ENCODE measurements at places on chromosomes 6 and 20.

- DNase-seq = no peak
Measured at GRCh38 chr6:135228486-135228885, 47.4 kb downstream of the MYB start.

GRCh38 chr6:90204327-90205056 lies 92.2 kb downstream of the BACH2 start:
- no peak for DNase-seq

GRCh38 chr20:38108438-38108985 lies 56.6 kb downstream of the TGM2 start:
- no peak for DNase-seq

DNA sequence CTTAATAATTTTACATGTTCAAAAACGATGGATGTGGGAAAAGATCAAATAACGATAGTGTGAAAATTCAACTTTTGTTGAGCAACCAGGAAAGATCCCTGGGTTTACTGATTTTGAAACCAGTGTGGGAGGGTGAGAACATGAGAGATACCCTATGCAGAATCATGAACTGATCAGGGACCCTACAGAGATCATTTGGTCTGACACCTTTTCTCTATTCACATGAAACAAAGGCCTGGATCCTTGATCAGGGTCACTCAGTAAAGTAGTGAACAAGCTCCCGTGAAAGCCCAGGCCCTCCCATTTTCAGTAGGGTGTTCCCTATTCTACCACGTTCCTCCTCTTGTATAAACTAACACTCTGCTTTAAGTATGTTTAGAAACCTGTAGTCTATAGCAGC lies 60.5 kb upstream of the DUSP22 start:
- DNase-seq = no peak

DNA sequence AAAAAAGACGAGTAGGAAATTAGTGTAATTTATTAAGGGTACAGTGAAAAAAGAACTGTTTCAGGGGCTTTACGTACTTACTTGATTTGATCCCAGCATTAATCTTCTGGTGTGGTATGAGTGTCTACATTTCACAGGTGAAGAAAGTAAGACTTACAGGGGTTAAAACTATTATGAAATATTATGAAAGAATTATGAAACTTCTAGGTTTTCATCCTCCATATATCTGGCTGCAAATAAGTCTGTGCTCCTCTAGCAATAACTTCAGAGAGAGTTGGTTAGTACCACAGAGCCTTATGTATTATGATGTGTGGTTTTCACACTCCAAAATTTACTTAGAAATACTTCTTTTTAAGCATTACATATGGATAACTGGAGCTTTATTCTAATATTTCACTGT lies 41.9 kb downstream of the ZFAND3 start:
- DNase-seq = no peak

- DNase-seq = no peak
Measured at GRCh38 chr6:35058865-35059522, 82.1 kb downstream of the TCP11 start.

GRCh38 chr6:107361753-107362604 lies 97.4 kb downstream of the PDSS2 start:
- DNase-seq = no peak

DNA sequence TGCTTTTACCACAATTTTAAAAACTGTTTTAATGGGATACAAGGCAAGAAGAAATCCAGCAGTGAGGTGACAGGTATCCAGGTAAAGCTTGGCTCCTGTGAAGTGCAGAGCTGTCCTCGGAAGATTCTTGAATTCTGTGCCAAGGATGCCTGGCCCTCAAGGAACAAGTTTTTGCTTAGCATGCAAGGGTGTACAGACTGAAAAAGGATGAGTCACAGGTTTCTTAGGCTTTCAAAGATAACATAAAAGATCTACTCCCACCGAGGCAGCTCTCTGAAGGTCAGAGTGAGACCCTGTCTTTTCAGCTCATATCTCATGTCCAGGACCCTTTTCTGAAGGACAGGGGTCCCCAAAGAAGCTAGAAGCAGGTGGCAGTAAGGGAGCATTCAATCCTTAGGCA lies 83.3 kb downstream of the CHD6 start:
- no peak for DNase-seq

DNA sequence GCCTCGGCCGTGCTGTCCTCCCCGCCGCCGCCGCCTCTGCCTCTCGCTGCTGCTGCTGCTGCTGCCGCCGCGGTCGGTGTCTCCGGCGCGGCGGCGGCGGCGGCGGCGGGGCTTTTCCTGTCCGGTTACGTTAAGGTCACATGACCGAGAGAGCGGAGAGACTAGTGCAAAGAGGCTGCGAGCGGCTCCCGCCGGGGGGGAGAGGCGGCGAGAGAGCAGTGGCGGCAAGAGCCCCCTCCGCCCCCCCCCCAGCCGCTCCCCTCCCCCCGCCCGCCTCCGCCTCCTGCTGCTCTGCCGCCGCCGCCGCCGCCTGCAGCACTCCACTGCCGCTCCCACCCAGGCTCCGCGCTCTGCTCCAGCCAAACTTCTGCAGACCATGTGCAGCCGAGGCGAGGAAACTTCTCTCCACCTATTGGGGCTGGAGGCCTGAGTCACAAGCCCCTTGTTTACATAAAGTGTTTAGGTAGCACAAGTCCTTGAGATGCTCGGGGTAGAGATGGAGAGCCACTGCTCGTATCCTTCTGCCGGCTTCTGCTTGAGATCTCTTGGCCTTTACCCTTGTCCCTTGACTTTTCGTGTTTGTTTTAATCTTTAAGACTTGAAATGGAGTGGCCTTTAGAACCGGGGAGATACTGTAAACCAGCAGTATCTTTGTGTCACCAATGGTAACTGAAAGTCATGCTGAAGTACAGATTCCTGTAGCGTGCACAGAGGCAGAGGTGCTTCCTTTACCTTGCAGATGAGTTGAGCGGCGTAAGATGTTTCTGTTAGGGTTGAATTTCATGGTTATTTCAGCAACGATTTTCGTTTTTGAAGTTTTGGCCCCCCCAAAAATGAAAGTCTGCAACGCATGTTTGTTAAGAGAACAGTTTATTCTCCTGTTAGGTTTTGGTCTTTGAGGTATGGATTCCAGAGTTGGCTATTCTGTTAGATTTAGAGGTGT lies at the start of gene ZBTB2:
TSS of gene ZBTB2 (minus strand) at position 89 of the 943 bp plus-strand sequence. CDS start 17,922 bp downstream, outside the sequence.
- DNase-seq = peak; percentile 84

- no peak for DNase-seq
Measured at GRCh38 chr6:25017932-25018567, 82.3 kb upstream of the RIPOR2 start.

GRCh38 chr6:30775104-30775503 lies 30.8 kb upstream of the IER3 start:
- no peak for DNase-seq

GRCh38 chr6:56329271-56330050 lies 82.1 kb upstream of the COL21A1 start:
- no peak for DNase-seq

GRCh38 chr6:35497571-35498421 lies 917 bp upstream of the TEAD3 start:
- peak; percentile 84 for DNase-seq

DNA sequence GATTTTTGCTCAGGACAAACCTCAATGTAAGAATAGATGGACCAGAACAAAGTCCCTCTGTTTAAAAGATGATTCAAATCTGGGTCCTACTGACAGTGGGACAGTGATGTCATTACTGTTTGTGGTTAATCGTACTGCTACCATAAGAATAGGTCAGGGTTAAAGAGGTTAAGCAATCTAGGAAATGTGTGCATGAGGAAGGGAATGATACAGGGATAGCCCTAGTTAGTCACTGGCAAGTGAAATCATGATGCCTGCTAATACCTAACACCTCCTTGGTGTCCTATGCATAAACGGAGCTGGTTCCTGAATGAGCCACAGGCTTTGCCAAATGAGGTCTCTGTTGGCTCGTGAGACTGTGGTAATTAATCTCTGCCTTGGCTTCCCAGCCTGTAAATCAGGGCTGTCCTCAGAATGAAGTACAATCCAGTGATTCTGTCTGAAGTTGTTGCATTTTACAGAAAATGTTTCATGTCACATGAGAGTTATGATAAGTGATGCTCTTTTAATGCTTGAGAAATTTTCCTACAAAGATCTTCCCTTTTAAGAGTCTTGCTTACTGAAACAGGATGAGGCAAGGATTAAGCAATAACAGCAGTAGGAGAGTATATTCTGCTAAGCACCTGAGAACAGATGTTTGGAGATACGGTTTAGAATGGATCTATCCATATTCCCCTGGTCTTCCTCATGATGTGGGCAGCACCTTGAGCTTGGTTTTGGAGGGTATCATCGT lies 3.8 kb downstream of the MEP1A start:
- no peak for DNase-seq

GRCh38 chr6:166586424-166587156 lies at the start of gene RAMACL:
Gene RAMACL, minus strand, starts transcription at chr6:166586678. Its CDS starts 201 bp downstream, at chr6:166586477.
- no peak for DNase-seq

GRCh38 chr20:5630071-5630470 lies 120.1 kb upstream of the SHLD1 start:
- DNase-seq = no peak

GRCh38 chr6:25637211-25637610 lies 14.8 kb upstream of the SCGN start:
- no peak for DNase-seq

DNA sequence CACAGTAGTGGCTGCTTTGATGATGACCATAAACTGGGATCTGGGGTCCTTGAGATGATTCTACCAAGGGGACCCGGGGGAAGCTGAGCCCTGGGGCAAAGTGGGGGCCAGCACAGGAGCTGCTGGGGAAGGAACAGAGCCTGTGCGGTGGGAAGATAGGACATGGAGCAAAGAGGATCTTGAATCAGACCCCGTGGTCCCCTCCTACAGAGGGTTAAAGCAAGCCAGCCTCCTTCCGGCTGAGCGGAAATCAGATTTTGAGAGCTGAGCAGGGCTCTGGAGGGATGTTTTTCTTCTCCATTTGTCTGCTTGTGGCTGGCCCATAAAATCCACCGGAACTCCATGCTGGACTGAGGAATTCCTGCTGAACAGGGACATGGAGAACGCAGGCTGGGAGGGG lies 10.1 kb upstream of the TCF15 start:
- no peak for DNase-seq

DNA sequence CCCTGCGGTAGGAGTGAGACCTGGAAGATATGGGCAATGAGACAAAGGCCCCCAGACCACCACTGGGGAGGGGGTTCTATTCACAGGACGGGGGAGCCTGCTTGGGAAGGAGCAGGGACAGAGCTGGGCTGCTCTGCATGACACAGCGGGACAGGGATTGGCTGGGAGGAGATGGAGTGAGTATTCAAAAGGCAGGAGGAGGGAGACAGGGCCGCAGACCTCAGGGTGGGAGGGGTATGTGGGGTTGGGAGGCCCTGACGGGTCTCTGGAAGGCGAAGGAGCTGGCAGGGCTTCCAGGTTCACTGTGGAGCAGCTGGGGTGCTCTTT lies 60.8 kb upstream of the RPS6KA2 start:
- no peak for DNase-seq

GRCh38 chr6:142255785-142256184 lies 46.0 kb upstream of the ADGRG6 start:
- DNase-seq = no peak

Data from coronary artery (tissue), 2 donors.